Osteocyte (in vitro differentiated cells): ENCODE measurements at places on chromosomes 16 and 17. TPM values are rescaled to one million over a fixed set of nuclear protein-coding genes. Genes with fewer than 3 reads are reported as not detected.

The CCL4L2 gene
- total RNA-seq: not detected in 2 replicates

DNA sequence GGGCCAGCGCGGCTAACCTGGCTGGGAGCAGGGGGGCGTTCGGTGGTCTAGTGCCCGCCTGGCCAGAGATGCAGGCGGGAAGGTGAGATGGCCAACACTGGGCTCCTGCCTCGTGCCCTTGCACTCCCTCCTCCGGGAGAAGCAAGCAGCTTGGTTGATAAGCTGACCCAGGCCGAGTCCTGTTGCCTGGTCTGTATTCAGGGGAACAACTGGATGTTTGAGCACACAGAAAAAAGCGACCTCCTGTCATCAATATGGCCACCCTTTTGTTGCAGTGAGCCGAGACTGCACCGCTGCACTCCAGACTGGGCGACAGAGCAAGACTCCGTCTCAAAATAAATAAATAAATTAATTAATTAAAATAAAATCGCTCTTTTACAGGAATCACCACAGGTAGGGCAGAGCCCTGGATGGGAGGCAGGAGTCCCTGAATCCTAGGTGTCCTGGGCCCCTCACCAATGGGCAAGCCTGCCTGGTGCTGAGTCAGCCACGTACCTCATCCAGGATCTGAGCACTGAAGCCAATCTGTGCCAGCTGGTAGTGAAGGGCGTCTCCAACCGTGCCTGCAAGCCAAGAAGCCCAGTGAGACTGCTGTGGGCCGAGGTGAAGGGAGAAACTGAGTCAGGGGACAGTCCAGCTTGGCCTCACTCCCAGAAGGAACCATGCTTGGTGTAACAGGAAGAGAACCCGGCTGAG, 31.8 kb downstream of the HASPIN start:
- no peaks in the 10 kb centered on the region for H3K4me1 ChIP-seq
- peaks cover 6% of the 10 kb centered on the region for H3K27me3 ChIP-seq
- H3K36me3 ChIP-seq: no peaks in the 10 kb centered on the region
- H3K4me3 ChIP-seq: no peak overlapping the region

GRCh38 chr17:73349138-73349537, 37.3 kb upstream of the CDC42EP4 start:
- DNase-seq: no peak
- H3K27me3 ChIP-seq: no peaks in the 10 kb centered on the region
- no peak overlapping the region for H3K4me3 ChIP-seq
- H3K36me3 ChIP-seq: no peaks in the 10 kb centered on the region

DNA sequence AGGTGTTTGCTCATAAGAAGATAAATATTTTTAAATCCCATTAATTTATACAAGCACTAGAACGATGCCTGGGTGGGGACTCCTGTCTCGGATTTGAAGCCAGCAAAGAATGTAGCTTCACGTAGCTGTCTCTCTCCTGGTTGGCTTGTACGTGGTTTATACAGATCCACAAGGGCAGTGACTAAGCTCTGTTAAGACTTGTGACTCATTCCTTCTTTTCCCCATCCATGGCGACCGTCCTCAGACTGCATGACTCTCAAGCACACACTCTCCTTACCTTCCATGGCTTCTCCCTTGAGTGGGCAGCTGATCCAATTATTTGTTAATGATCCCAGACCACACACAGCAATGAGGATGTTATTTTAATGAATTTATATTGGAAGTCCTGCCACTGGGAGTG, 679.7 kb upstream of the SOX9 start:
- no peak overlapping the region for H3K4me3 ChIP-seq
- no peak for DNase-seq
- no peaks in the 10 kb centered on the region for H3K36me3 ChIP-seq

- H3K4me3 ChIP-seq: no peak overlapping the region
- no peak overlapping the region for H3K27ac ChIP-seq
- H3K4me1 ChIP-seq: no peaks in the 10 kb centered on the region
- H3K36me3 ChIP-seq: no peaks in the 10 kb centered on the region
- no peak for DNase-seq
- no peaks in the 10 kb centered on the region for H3K27me3 ChIP-seq
Observed at GRCh38 chr16:8087597-8088289, 502.6 kb downstream of the TMEM114 start.
